ENCODE measurements at places on chromosomes 12 and 14. TPM values are rescaled to one million over a fixed set of nuclear protein-coding genes. Genes with fewer than 3 reads are reported as not detected.

Gene INHBC
- total RNA-seq, result 0.10 TPM

Gene TMEM233
- not detected for total RNA-seq

Gene ADAM20
- 0.52 TPM for total RNA-seq

Gene C1S
- total RNA-seq, result 0.84 TPM

Gene CAPZA3
- not detected for total RNA-seq

Gene ANO2
- total RNA-seq, result 0.31 TPM

Gene PTPRO
- total RNA-seq, result 3.4 TPM

Gene PZP
- not detected for total RNA-seq

Gene GPR65
- total RNA-seq, result 30.2 TPM

Gene ASIC1
- under 0.01 TPM for total RNA-seq

Gene TRPV4
- 0.31 TPM for total RNA-seq

Gene ZNF385A
- total RNA-seq, result 30.4 TPM

Gene BMP4
- total RNA-seq, result not detected

Gene NDRG2
- total RNA-seq, result 9.7 TPM

Gene CD69
- total RNA-seq, result 2,627 TPM

Gene SPX
- total RNA-seq, result 11.2 TPM

Gene PKP2
- total RNA-seq, result 0.84 TPM

Gene SSTR1
- total RNA-seq, result not detected

Gene CLEC4C
- total RNA-seq, result 3.0 TPM

Gene FAM216A
- total RNA-seq, result 9.0 TPM

Gene PRPH
- not detected for total RNA-seq
